ENCODE measurements at places on chromosomes 6 and 20.

DNA sequence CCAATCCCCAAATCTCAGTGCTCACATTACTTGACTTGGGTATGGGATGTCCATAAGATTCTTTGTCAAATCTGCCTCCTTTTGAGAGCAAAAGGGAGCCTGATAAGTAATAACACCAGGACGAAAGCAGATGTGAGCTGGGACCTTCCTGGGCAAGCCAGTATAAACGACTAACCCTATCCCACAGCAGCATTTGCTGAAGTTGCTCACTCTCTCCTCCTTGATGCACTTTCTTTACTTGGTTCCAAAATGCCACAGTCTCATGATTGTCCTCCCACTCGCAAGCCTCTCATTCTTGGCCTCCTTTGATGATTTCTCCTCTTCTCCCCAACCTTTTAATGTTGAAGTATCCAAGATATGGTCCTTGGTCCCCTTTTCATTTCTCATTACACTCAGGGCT, 44.7 kb upstream of the TAGAP start:
- DNase-seq = no peak

DNA sequence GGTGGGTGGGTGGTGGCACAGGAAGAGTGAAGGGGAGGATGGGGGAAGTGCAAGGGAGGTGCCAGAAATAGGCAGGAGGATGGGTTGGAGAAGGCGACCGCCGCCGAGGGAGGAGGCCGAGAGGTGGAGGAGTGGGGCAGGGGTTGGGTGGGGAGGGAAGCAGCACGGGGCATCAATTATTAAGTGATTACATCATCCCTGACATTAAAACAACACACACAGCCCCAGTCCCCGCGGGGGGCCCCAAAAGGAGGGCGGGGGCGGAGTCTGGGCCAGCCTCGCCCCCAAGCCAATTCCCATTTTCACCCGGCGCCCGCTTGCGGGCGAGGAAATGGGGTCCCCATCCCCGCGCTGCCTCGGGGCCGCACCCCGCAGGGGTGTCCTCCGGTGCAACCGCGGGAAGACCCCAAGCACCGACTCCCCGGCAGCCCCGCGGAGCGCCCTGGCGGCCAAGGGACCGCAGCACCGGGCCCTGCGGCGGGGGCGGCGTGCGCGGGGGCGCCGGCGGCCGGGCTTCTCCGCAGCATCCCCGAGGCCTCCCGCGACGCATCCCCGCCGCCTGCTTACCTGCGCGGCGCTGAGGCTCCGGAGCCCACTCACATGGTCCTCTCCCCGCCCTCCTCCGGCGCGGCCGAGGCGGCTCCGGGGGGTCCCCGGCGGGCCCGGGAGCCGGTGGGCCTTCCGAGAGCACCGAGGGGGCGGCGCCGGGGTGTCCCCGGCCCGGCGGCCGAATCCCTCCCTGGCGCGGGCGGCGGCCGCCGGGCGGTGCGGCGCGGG, 663 bp downstream of the FYN start:
- peak; percentile 81 for DNase-seq

DNA sequence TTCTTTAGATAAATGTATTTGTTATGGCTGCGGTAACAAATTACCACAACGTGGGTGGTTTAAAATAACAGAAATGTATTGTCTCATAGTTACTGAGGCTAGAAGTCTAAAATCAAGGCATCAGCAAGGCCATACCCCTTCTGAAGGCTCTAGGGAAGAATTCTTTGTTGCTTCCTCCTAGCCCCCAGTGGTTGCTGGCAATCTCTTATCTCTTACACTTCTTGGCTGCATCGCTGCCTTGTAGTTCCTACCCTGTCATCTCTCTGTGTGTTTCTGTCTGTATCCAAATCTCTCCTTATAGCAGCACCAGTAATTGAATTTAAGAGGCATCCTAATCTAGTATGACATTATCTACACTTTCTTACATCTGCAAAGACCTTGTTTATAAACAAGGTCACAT, 534.7 kb downstream of the PHF3 start:
- no peak for DNase-seq

DNA sequence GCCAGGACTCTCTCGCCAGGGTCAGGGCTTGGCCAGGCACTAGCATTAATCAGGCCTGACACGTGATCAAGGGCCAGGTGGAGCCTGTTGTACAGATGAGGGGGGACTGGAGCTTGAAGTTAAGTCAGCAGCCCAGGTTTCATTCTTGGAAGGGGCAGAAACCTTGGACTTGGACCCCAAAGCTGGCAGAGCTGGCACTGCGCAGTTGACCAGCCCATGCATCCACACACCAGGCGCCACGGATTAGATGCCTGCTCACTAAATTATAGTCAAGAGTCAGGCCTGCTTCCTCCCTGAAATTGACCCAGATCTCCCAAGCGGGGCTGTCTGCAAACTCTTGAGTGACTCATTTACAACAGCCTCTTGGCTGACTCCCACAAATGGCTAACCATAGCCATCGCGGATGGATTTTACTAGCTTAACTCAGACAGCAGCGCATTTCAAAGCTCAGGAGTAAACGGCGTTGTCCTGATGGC, 4.1 kb upstream of the TAF4 start:
- DNase-seq = no peak

- DNase-seq = no peak
Measured at GRCh38 chr6:117018771-117019170, 141.7 kb downstream of the RFX6 start.

DNA sequence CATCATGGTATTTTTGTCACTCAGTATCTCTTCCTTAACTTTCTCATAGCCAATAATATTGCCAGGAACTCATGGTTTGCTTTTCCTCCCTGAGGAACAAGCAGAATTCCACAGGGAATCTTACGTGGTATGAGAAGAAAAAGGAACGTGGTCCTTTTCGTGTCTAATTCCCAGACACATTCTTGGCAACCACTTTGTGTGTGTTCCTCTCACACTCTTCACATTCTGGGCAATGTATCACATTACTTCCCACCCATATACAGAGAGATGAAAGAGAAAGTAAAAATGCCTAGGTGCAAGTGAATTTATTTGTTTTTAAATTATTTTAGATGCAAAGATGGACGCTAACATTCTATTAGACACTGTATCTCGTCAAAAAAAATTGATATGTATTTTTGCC, 102.7 kb downstream of the PTPRK start:
- no peak for DNase-seq

DNA sequence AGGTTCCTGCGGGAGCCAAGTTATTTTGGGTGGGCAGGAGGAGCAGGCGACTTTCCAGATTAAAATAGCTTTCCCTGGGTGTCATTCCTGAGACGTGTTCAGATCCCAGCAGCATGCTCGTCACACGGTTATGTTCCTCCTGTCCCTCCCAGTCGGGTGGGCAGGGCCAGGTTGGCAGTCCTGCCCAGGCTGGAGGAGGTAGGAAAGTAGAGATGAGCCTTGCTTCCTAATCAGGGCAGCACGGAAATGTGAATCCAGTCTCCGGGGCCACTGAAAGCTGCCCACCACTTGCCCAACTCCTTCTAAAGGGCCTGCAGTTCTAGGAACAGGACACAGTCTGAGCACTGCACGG, 137.0 kb downstream of the MRPL14 start:
- no peak for DNase-seq

DNA sequence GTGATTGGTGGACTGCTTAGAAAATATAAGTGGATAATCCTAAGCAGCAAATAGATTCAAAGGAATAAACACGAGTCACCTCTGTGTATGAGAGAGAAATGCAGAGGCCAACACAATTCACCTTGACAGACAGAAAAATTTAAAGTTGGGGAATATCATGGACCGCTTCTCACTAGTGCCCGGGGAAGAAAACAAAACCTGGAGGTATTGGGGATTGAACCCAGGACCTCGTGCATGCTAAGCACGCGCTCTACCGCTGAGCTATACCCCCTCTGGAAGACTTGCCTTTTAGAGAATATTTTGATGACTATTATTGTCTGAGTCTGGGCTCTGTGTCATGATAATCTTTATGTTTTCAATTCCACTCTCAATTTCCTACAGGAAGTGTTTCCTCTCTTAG, 111.9 kb downstream of the TRIM27 start:
- no peak for DNase-seq

GRCh38 chr20:32560989-32561830, 23.9 kb downstream of the NOL4L start:
- peak; percentile 39 for DNase-seq

DNA sequence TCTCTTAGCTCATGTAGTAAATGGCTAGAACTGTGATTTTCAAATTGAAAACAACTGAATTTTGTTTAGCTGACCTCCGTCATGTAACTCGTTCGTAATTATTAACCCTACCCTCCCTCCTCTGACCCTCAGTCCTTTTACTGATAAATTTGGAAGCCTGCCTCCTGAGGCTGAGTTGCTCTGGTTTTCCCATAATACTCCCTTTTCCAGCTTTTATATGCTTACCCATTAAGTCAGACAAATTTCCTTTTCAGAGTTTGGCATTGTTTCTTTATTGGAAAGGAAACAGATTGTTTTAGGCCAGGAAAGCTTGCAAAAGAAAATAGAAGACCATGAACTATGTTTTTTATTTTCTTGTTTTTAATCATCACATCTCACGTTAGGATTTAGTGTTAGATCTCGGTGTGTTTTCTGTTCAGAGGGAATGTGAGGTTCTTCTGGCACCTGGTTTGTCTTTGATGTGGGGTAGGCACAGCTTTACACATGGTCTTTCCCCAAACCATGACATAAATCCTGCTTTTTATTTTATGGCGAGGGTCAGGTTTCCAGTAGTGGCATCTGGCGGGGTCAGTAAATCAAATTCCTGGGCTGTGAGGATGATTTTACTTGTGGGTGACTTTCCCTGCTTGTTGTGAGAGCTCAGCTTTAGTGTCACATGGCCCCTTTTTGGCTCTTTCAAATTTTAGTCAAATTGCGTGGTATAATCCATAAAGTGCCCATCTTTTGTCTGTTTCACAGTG, 24.5 kb downstream of the PLCB4 start:
- DNase-seq = no peak

- DNase-seq = no peak
Measured at GRCh38 chr6:32200711-32201475, 8.4 kb upstream of the GPSM3 start.

GRCh38 chr6:119934816-119935215, 585.3 kb upstream of the MAN1A1 start:
- DNase-seq = no peak

- DNase-seq = no peak
Measured at GRCh38 chr20:23269954-23270353, 80.6 kb upstream of the NXT1 start.

DNA sequence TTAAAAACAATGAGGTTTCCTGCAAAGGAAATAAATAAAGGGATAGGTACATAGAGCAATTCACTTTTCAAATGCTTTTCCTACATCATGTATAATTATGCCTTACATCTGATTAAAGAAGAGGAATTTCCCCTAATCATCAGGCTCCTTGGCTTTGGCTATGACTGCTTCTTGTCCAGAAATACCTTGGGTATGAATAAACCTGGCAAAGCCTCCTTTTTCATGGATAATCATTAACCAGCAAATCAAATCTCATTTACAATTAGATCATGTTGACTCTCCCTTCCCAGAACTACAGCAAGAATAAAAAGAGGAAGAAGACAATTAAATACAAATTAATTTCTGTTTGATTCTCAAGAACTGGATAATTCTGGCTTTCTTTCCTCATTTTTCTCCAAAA, 58.0 kb upstream of the CD2AP start:
- no peak for DNase-seq

DNA sequence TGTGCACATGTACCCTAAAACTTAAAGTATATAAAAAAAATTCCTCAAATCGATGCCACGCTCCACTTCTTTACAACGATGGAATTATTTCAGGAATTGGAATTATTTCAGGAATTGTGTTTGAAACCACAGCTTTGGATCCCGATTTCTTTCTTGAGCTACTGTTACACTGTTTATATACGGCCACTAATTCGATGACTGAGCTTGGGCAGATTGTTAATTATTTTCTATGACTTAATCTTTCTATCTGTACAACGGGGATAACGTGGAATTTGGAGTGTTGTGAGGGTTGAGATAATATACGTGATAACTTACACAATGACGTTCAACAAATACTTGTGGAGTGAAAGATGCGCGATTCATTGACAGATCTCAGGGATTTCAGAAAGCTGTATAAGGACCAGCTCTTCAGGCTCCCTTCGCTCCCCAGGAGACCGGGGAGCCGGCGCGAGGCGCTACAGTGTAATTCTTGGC, 171.3 kb downstream of the SLC16A10 start:
- DNase-seq = no peak

DNA sequence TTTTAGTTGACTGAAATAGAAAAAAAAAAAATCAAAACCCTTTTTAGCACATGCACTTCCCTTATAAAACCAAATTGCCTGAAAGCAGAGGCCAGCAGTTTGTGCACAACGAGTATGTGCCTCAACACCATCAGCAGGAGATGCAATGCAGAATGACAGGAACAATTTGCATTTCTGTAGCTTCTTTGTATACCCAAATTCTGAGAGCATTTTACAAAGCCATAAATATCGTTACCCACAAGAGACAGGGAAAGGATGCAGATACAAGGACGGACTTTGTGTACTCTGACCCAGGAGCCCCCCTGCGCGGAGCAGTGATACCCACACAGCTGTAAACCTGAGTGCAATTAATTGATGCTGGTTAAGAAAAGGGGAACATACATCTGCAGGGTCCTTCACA, 285.6 kb downstream of the PRKN start:
- no peak for DNase-seq

- DNase-seq = no peak
Measured at GRCh38 chr6:95847061-95847460, 168.7 kb upstream of the FUT9 start.

DNA sequence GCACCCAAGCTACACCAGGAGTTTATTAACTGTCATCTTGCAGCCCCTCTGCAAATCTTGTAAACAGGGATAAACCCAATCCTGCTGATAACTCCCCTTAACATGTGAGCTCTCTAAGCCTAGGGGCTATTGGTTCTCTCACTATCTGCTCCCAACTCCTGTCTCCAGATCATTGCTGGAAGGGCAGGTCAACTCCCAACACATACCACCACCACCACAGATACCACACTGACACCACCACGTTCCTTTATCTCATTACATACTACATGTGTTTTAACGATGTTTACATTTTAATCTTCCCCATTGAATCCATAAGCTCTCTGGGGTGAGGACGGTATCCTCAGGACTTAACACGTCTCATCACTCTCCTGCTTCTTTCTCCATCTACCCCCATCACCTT, 51.8 kb downstream of the SIM1 start:
- no peak for DNase-seq

DNA sequence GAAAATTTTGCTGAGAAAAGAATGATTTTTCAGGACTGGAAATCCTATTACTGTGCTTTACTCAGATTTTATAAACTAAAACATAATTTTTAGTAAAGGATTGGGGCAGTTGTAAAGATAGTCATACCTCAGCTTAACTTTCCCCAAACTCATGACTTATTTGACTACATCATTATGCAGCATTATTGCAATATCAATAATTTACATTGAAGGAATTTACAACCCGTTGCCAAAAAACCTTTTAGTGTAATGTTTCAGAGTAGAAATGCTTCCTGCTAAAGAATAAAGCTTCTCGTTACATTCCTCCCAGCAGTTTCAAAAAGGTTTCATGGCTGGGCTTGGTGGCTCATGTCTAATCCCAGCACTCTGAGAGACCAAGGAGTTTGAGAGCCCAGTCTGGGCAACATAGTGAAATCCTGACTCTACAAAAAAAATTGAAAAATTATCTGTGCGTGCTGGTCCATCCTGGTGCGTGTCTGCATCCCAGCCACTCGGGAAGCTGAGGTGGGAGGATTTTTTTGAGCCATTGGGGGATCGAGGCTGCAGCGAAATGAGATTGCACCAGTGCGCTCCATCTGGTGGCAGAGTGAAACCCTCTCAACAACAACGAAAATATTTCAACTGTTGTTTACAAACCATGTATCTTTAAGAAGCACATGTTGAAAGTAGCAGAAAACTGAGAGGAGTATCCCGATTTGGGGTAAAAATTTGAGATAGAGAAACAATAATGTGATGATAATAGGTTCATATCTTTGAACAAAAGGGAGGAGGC, 4.4 kb downstream of the AMD1 start:
- peak; percentile 21 for DNase-seq

- DNase-seq = no peak
Measured at GRCh38 chr20:34491226-34491931, 24.8 kb upstream of the DYNLRB1 start.
